Activated CD8-positive, alpha-beta memory T cell treated with anti-CD3 and anti-CD28 coated beads for 1 hour (primary cell): ENCODE measurements at places on chromosomes 1 and 21.

DNA sequence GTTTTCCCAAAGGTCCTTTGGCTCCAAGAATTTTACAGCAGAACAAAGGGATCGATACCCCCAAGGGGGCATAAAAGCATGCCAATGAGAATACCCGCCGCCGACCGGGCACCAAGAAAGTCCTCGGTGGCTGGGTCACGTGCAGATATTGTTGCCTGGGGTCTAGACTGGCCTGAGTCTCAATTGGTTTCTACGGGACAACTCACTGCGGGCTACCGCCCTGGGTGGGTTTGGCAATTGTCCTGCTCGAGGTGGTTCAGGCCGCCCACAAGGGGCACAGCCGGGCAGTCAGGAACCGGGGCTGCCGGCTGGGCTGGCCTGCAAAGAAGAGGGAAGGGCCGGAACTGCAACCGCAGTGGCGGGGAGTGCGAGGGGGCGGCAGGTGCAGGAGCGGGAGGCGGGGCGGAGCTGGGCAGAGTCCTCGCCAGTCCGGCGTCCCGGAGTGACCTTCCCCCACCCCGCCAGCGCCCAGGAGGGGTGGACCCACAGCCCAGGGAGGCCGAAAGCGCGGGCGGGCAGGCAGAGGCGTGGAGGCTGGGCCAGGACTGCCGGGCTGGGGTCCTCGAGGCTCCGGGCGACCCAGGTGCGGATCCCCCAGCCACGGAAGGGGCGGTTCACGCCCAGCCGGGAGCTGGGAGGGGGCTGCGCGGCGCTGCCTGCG is 926 bp upstream of the ATP1B1 start:
- DNase-seq = no peak

- DNase-seq = no peak
Observed at GRCh38 chr1:117959364-117959763, 29.8 kb downstream of the WDR3 start.

DNA sequence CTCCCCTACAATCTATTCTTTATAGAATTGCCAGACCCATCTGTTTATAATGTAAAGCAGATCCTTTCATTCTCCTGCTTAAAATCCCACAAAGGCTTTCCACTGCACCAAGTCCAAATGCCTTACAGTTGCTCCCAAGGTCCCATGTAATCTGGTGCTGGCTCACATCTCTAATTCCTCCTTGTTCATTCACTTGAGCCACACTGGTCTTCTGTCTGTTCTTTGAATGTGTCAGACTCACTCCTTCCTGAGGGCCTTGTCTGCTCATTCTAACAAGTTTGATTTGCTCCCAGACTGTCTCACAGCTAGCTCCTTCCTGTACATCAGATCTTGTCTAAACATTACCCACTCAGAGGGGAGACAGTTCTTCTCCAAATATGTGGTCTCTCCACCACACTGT is 38.9 kb downstream of the ALG14 start:
- DNase-seq = no peak

GRCh38 chr1:219397511-219397910 is 215.4 kb downstream of the ZC3H11B start:
- DNase-seq = no peak

DNA sequence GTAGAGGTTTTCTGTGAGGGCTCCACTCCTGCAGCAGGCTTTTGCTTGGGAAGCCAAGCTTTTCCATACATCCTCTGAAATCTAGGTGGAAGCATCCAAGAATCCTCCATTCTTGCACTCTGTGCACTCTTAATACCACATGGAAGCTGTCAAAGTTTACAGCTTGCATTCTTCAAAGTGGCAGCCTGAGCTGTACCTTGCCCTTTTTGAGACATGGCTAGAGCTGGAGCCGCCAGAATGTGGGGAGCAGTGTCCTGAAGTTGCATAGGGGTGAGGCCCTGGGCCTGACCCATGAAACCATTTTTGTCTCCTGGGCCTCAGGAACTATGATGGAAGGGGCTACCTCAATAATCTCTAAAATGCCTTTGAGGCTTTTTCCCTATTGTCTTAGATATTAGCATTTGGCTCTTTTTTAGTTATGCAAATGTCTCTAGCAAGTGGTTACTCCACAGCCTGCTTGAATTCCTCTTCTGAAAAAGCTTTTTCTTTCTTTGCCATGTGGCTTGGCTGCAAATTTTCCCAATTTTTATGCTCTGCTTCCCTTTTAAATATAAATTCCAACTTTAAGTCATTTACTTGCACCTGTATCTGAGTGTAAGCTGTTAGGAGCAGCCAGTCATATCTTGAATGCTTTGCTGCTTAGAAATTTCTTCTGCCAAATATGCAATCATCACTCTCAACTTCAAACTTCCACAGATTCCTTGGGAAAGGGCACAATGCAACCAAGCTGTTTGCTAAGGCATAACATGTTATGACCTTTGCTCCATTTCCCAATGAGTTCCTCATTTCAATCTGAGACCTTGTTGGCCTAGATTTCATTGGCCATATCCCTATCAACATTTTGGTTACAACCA is 92.1 kb upstream of the ARTN start:
- DNase-seq = no peak

- no peak for DNase-seq
Observed at GRCh38 chr1:16292739-16293138, 55.8 kb upstream of the CPLANE2 start.

- peak; percentile 22 for DNase-seq
Observed at GRCh38 chr1:47755101-47755990, 241.8 kb downstream of the TRABD2B start.

- DNase-seq = no peak
Observed at GRCh38 chr1:60535713-60536112, 462.1 kb upstream of the C1orf87 start.

- DNase-seq = no peak
Observed at GRCh38 chr1:237124856-237125462, 83.0 kb downstream of the RYR2 start.

DNA sequence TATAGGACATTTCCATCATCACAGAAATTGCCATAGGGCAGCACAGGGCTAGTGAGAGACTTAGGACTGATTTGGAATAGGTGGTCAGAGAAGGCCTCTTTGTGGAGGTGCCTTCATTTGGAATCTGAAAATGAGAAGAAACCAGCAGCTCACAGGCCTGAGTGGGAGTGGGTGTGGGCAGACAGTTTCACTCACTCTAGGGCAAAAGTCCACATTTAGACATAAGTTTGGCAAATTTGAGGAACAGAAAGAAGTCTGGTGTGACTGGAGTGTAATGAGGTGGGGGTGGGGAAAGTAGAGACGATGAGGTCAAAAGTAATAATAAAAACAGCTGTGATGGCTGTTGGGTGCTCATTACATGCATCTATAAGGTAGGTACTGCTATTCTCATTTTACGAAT is 22.4 kb upstream of the BCAR3 start:
- no peak for DNase-seq

- DNase-seq = no peak
Observed at GRCh38 chr1:46370214-46370633, 23.9 kb upstream of the FAAH start.
